ENCODE measurements at places on chromosomes 7 and 10.

DNA sequence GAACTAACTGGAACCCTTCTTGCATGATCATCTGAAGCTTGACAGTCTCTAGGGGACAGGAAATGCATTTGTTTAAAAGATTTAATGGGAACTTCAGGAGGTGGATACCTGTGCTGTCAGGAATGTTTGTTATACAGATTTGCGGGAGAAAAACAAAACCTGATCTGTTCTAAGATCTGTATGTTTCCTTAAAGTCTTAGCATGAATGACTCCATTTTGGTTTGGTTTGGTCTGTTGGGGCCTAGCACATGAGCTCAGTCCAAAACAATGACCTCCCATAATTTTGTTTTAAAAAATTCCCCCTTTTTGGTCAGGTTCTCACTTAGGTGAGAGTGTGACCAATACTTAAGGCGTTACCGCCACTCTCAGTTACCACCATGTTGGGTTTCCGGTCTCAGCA is 138.7 kb downstream of the AKR1D1 start:
- DNase-seq: no peak

- DNase-seq: no peak
Observed at GRCh38 chr10:44519361-44519760, 134.5 kb upstream of the CXCL12 start.

DNA sequence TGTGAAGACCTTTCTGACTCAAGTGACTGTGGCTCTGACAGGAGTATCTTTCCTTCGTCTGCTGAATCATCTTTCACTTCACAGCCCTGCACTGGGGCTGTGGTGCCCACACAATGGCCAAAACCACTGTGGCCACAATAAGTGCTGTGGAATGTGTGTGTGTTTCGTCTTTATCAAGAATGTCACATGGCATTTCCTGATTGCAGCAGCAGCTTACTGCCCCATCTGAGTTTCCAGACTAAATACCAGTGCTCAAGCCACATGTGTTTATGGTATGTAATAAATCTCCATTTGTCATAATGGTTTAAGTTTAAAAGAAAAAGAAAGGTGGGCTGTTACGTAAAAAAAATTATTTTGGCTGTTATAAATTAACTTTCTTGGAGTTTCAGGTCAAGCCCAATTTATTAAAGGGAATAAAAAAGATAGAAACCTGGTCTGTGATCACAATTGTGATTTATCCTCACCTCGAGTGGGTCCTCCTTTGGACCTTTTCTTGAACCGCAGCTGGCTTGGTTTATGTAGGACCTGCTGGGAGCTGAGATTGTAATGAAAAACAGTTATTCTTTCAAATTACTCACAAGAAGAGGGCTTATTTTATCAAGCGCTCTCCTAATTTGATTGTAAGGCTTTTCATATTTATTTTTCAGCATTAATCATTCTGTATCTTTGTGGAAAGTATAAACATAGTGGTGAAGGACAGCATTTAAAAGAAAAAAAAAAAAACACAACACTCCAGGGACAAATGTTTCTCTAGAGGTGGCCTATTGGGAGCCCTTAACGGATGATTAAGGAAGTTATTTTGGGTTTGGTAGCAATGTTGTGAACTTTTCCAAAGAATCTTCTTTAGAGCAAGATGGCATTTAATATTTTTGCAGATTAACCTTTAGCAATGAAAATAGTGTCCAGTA is 116.2 kb downstream of the LRMDA start:
- peak; percentile 94 for DNase-seq

GRCh38 chr7:3867863-3868262 is 566.8 kb downstream of the SDK1 start:
- DNase-seq: peak; percentile 2

DNA sequence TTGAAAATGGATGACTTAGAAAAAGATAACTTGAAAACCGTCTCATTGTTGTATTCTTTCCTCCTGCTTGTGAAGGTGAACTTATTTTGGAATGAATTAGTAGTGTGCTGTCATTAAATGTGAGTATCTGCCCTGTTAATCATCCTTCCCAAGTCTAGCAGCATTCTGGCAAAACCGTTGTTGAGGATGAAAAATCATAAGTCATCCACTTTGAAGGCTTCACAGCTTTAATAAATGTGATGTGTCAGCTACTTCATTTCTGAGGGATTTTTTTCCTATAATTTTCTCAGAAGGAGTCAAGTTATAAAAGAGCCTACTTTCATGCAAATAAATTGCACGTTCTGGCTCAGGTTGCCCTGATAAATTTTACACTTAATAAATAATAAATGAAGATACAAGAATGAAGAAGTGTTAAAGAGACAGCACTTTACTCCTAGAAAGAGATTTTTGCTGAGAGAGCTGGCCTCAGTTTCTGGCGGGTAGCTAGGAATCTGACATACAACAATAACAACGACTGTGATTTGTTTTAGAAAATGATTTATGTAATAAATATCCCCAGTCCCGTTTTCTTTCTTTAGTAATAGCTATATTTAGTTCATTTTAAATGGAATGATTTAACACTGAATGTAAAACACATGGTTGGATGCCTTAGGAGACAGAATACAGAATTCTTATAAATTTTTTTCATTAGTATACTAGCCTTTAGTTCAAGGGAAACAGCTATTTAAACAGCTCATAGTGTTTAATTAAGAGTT is 516.5 kb upstream of the KLF6 start:
- no peak for DNase-seq

GRCh38 chr10:8449909-8450308 is 395.4 kb downstream of the GATA3 start:
- DNase-seq: no peak

- no peak for DNase-seq
Observed at GRCh38 chr7:148419856-148420832, 170.4 kb upstream of the C7orf33 start.

DNA sequence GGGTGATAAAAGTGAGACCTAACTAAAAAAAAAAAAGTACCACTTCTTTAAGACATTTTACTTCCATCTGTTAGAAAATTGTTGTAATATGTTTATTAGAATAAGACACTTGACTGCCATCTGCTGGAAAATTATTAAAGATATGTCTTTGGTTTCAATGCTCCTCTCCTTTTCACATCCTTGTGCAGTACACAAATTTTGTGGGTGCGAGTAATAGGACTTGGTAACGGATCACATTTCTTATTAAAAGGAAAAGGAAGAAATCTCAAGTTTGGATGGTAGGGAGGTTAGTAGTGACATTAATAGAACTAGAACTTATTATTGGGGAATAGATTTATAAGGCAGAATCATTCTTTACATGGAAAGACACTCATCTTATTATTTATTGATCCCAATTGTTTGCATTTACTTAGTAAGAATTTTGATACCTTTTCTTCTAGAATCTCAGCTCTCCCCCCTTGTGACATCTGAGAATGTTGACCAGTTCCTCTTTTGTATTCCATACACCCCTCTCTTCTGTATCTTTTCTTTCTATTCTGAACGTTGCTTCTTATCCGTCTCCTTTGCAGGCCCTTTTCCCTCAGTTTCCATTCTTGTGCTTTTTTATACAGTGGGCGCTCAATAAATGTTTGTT is 43.0 kb upstream of the RPA3 start:
- DNase-seq: peak; percentile 58

- DNase-seq: no peak
Observed at GRCh38 chr7:144519925-144520324, 116.4 kb upstream of the NOBOX start.

DNA sequence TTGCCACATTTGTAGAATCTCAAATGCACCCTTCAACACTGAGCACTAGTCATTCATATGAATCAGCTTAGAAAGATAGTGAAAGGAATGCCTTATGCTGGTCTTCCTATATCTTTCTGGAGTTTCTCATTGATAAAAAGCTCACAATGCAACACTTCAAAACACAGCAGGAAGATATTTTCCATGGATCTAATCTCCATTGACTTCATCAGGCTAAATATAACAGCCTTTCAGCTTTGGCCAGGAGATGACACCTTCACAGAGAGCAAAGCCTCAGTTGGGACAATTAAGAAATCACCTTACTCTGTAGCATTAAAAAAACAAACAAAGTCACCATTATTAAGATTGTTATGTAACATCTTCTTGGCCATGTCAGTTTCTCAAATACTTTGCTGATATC is 6.7 kb downstream of the NRP1 start:
- peak; percentile 40 for DNase-seq

GRCh38 chr7:134935701-134936100 is 50.6 kb upstream of the AGBL3 start:
- peak; percentile 35 for DNase-seq

DNA sequence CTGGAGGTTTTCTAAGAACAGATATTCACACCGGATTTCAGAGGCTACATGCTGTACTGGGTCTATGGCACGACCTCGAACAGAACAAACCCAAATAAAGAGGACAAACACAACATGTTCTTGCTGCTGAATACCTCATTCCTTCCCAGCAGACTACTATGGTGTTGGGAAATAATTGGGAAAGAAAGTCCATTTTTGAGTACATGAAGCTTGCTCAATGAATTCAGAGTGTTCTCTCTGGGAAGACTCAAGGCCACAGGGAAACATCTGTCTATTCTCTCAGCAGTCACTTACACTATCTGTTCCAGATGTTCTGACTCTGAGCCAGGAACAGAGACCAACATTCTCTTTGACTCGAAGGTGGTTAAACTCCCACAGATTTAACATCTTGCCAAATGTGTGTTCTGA is 30.9 kb downstream of the LAMB1 start:
- DNase-seq: peak; percentile 89

GRCh38 chr7:38147005-38147404 is 31.0 kb upstream of the STARD3NL start:
- no peak for DNase-seq

DNA sequence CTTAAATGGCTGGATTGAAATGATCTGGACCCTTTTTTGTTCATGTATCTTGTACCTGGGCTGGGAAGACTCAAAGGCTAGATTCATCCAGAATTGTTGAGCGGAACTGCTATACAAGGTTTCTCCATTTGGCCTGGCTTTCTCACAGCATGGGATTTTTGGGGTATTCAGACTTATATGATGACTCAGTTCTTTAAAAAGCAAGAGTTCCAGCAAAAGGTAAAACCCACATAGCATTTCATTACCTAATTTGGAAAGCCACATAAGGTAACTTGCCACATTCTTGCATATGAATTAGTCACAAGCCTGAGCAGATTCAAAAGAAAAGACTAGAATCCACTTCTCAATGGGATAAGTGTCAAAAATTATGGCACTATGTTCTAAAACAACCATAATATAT is 137.4 kb downstream of the HGF start:
- peak; percentile 54 for DNase-seq

GRCh38 chr10:77920495-77920894 is 6.1 kb downstream of the DLG5 start:
- no peak for DNase-seq

DNA sequence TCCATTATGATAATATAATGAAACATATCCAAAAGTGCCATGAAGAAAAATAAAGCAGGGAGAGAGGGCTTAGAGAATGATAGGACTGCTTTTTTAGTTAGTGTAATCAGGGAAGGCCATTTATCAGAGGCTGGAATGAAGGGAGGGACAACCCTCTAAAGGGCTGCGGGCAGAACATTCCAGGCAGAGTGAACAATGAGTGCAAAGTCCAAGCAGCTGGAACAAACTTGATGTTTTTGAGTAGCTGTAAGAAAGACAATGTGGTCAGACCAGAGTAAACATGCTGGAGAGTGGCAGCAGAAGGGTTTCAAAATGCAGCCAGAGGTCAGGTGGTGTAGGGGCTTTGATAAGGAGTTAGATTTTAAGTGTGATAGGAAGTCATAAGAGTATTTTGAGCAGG is 65.6 kb upstream of the CCDC6 start:
- DNase-seq: no peak

GRCh38 chr7:128869944-128870285 is 7.3 kb downstream of the ATP6V1F start:
- DNase-seq: no peak

- DNase-seq: no peak
Observed at GRCh38 chr10:13904064-13904463, 317.3 kb downstream of the PRPF18 start.

- peak; percentile 34 for DNase-seq
Observed at GRCh38 chr7:102097601-102098161, 189.0 kb upstream of the SH2B2 start.

DNA sequence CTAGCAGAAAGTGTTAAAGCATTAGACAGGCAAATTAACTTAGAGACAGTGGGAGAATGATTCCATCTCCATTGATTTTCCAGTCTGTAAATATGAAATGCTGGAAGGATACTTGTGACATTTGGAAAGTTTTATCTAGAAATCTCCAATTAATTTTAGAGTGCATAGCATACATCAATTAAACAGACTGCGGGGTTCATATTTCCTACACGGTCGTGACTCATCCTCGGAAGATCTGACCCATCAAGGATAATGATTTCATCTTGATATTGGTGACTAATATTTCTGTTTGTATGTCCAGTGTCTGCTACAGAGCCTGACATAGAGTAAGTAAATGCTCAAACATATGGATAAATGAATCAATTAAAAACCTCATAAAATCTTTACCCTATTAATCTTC is 474.9 kb downstream of the KCNMA1 start:
- peak; percentile 75 for DNase-seq

DNA sequence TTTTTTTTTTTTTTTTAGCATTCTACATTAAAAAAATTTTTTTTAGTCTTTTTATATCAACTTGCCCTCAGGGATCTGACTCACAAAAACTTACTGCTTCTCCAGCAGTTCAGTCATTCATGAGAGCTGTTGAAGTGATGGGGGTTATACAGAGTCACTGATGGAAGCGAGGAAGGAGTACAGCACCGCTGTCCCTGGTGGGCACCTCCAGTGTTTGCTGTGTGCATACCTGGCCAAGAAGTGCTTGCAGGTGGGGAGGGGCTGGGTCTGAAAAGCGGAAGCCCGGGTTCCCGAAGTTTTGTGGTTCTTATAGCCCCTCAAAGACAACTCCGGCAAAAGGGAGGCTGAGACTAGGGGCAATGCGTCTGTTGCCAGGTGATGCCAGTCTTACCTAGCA is 46.2 kb downstream of the MINDY4 start:
- no peak for DNase-seq

DNA sequence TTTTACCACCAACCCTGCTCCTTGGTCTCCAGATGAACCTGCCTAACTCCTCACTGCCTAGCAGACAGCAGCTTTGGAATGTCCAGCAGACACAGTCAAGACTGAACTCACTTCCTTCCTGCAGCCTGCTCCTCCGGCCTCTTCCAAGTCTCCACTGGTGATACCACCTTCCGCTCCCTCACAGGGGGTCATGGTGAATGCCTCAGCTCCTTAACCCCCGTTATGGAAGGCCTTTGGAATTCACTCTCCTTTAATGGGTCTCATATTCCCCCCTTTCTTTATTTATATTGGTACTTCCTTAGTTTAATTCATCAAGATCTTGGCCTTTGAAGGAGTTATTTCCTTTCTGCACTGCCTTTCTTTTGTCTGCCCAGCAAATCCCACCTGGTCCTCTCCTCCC is 44.9 kb upstream of the ZNF32 start:
- DNase-seq: peak; percentile 75

- no peak for DNase-seq
Observed at GRCh38 chr10:131875501-131875900, 25.3 kb upstream of the PPP2R2D start.

- peak; percentile 76 for DNase-seq
Observed at GRCh38 chr7:38699471-38699870, 68.3 kb upstream of the AMPH start.

- DNase-seq: peak; percentile 62
Observed at GRCh38 chr7:76372984-76373833, 14.4 kb upstream of the YWHAG start.
